ENCODE measurements at places on chromosomes 4 and X.

DNA sequence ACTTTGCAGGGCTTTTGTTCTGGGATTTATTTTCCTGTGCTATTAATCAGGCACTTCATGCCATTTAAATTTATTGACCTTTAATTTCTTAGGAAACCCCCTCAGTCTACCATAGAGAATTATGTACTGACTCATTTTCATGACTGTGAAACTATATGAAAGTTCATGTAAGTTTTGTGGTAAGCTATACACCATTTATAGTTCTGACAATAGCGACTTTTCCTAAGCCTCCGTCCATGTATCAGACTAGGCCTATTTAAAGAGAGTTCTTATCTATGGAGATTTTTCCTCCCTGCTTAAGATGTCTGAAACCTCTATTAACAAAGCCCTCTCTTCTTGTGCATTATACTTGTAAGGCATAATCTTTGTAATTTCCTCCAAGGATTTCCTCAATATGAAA, 111.6 kb downstream of the AFF2 start:
- no peak for DNase-seq

- peak; percentile 96 for DNase-seq
These were observed 618 bp downstream of the BEND4 start for GRCh38 chr4:42151568-42152506.

DNA sequence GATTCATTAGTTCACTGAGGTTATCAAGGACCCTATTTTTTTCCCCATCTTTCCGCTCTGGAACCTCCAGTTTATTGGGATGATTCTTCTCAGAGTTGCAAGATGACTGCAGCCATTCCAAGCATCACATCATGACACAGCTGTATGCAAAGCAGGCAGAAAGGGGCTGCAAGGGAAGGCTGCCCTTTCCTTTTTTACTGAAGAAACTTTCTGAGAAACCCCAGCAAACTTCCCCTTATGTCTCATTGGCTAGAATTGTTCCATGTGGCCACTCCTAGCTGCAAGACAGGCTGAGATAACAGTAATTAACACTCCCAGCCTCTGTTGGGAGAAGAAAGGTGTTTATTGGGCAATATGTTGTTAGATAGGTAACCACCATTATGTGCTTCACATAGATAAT, 102.6 kb downstream of the SATL1 start:
- DNase-seq: no peak

- DNase-seq: no peak
These were observed 76.0 kb downstream of the PJA1 start for GRCh38 chrX:69089203-69089602.

DNA sequence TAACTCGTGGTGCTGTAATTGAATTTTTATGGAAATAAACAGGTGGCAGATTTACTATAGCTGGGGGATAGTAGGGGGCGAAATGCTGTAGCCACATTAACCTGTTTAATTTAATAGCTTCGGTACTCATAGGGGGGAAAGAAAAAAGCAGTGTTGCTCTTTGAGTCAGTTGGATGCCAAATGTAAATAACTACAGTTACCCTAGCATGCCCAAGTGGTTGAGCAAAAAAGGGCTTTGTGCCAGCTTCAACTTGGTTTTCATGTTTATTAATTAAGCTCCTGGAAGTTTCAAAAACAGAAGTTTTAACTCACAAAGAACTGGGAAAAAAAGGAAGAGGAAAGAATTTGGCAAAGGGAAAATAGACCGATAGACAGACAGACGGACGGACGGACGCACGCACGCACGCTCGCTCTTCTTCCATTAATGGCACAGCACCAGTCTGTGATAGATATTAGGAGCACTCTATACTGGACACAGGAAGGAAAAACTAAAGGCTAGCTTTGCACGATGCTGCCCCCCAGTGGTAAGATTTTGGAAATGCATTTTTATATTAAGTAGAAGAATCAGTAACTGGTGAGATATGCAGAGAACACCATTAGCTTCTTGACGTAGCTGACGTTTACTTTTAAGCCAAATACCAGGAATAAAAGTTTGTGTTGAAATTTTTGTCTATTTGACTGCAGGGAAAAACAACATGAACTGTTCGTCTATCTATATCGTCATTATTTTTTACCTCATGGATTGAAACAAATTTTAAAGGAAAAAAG, 151.8 kb downstream of the SLC7A11 start:
- DNase-seq: peak; percentile 88

- no peak for DNase-seq
These were observed 27.4 kb upstream of the CCSER1 start for GRCh38 chr4:90099812-90100211.

DNA sequence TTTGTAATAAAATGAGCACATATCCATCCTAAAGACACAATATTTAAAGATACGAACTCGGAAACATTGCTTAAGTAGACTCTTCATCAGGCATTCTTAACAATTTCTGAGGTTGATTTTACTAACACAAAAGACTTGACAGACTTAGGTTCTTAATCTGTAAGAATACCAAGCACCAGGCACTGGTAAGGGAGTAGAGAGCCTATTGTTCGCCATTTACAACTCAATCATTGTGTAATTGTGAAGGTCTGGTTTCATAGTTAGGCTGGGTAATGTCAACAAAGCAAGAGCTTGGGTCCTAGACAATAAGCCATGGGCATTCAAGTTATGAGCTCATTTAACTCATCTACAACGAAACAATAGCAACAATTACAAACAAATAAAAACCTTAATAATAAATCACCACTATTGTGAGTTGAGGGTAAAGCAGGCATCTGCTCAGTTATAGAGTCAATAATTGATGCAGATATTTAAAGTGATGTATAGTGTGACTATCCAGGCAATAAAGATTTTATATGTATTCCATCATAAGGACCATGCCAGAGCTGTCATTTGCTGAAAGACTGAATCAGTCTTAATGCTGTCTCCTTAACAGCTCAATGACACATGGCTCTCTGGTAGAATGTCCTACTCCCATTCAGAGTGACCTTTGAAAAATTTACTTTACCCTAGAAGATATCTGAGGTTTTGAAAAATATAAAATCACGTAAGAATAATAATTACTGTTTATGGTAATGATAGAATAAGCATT, 664.0 kb upstream of the PCDH7 start:
- DNase-seq: no peak

DNA sequence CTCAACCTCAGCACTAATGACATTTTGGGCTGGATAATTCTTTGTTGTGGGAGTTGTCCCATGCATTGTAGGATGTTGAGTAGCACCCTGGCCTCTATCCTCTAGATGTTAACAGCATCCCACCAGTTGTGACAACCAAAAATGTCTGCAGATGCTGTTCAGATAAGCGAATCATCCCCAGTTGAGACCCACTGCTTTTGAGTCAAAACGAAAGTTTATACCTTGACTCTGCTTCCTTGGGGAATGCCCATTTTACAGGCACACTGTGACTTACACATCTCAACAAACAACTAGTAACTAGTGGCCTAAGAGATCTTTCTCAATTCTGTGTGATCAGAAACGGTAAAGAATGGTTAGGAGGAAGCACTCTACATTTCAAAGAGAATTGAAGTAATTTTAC, 37.0 kb downstream of the SEPSECS start:
- DNase-seq: no peak

DNA sequence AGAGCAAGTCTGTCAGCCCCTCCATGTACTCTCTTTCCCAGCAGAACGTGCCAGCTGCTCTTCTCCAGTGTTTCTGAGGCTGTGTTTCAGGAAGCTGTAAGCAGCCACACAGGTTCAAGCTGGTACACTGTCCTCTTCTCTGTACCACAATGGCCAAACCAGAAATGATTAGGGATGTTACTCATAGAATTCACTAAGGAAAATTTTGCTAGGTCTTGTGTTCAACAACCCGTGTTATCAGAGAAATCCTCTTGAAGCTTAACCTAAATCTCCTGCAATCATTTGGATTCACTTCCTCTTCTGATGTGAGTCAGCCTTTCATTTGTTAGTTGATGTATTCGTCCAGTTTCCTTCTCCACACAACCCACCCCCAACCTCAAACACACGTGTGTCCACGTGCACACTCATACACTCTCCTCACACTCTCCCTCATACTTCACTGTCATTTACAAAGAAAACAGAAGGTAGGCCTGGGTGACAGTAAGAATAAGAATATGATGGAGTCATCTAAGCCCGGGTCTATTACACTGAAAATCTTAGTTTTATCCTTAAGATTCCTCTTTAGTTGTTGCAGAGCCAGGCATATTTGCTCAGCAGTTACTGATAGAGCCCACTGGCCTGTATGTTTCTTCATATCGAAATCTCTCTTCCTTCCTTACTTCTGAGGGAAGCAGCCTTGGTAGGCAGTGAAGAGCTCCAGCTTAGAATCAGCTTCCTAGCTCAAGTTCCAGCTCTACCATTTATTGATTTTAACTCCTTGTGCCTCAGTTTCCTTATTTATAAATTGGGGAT, 63.4 kb downstream of the DCUN1D4 start:
- DNase-seq: peak; percentile 34

DNA sequence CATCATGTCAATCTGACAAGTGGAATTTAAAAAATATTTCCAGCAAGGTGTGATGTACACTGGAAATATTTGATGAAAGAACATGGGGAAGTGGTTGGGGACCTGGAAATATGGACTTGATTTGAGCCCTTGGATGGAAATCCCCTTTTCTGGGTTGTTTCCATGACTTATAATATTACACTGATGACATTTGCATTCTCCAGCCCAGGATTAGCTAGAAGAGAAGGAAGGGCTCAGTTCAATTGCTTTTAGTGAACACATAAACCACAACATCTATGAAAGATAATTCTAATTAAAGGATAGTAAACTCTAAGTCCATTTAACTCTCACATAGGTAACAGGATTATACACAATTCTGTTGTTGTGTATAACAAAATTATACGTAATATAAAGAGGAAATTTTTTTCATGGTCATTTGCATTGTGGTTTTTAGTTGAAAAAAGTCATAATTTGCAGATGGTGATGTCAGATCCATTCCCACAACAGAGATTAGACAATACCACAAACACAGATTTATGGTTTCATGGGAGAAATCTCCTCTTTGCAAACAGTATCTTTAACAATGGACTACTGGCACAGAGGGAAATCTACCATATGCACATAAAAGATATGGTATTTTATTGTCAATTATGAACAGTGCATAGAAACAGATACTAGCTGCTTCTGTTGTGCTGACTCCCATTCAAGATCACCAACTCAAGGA, 126.5 kb downstream of the DKK2 start:
- no peak for DNase-seq

DNA sequence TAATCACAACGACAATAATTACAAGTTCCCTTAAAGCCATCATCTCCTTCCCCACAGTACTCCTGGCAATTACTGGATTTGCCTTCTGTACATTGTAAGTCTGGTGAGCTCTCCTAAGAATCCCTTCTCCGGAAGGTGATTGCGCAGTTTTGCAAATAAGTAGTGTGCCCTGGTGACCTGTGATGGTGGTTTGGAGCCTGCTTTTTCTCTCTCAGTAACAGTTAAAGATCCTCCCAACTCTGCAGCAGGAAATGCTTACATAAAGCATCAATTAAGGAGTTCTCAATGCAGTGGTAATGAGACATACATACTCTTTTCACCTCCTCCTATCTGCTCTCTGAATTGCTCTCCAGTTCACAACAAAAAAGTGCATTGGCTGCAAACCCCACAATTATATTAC, 159.7 kb downstream of the SH2D1A start:
- DNase-seq: no peak

GRCh38 chrX:134935276-134935675, 55.5 kb upstream of the SMIM10 start:
- DNase-seq: no peak

DNA sequence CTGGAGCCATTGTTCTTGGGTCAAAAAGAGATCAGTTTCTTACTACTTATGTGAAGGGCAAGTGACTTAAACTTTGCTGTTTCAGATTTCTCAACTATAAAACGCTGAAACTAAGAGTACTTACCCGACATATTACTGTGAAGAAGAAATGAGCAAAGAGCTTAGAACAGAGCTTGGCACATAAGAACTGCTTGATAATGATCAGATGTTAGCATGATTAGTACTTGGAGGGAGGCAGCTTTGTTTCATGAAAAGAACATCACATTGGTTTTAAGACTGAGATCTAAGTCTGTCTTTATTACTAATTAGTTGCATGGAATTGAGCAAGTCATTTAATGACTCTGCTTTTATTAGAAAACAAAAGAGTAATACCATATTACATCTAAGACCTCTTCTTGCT, 169.1 kb downstream of the ARHGAP24 start:
- DNase-seq: no peak

DNA sequence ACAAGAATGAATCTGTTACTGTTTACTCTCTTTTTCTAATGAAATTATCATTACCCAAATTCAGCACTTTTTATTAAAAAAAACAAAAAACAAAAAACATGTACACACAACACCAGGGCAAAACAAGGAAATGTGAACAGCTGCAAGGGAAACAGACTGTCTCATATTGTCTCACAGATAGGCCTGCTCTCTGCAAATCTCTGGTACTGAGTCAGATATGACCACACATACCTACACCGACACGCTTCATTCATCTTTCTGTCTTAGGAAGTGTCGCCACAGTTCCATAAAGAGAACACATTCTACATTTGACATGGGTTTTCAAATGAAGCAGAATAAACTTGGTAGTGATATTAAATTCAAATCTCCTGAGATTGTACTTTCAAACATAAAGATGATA, 92.2 kb upstream of the GPR34 start:
- peak; percentile 31 for DNase-seq

GRCh38 chrX:32137525-32137924, 1065.7 kb upstream of the FTHL17 start:
- no peak for DNase-seq

GRCh38 chr4:66949419-66949818, 595.9 kb downstream of the CENPC start:
- DNase-seq: no peak

GRCh38 chr4:182679533-182679932, 237.7 kb downstream of the DCTD start:
- DNase-seq: no peak

- DNase-seq: no peak
These were observed 1160.3 kb downstream of the FSTL5 start for GRCh38 chr4:161003418-161004057.

DNA sequence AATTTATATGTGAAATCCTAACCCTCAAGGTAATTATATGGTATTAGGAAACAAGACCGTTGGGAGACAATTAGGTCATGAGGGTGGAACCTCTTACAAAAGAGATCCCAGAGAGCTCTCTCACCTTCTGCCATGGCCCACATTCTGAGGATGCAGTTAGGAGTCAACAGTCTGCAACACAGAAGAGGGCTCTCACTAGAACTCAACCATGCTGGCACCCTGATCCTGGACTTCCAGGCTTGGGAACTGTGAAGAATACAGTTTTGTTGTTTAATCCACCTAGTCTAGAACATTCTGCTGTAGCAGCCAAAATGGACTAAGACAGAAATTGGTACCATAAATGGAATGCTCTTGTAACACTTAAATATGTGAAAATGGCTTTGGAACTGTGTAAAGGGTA, 278.8 kb upstream of the GALNTL6 start:
- DNase-seq: no peak

GRCh38 chr4:107363125-107363524, 327.0 kb upstream of the DKK2 start:
- no peak for DNase-seq

DNA sequence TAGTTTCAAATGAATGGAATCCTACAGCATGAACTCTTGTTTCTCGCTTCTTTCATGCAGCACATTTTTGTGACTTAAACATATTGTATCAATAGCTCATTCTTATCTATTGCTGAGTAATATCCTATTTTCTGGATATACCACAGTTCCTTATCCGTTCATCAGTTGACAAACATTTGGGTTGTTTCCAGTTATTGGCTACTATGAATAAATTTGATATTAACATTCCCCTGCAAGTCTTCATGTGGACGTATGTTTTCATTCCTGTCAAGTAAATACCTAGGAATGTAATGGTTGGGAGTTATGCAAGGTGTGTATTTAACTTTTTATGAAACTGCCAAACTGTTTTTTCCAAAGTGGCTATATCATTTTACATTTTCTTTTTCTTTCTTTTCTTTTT, 114.0 kb upstream of the SH3RF1 start:
- DNase-seq: no peak

- no peak for DNase-seq
These were observed 340.1 kb upstream of the NR3C2 start for GRCh38 chr4:148782284-148782683.
